ENCODE measurements at places on chromosomes 5 and 9.

DNA sequence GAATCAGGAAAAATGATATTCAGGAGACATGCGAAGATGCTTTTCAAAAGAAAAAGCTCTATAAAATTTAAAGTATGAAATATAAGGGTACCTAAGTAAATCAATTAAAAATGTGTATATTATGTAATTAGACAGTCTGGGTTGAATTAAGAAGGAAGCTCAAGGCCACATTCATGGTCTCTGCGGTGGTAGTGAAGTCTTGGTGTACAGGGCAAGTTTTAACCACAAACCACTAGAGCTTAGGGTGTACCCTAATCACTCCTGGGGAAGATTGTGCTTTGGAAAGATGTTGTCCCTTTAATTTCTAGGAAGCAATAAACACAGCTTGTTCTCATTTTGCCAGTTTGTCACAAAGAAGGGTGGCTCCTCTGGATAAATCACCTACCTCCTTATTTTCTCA lies 287.2 kb upstream of the ZNF608 start:
- no peak for DNase-seq

GRCh38 chr5:179991106-179991505 lies 80.5 kb downstream of the RNF130 start:
- no peak for DNase-seq

GRCh38 chr5:133366438-133366837 lies 245.9 kb downstream of the FSTL4 start:
- DNase-seq: no peak

GRCh38 chr9:124844291-124844690 lies 9.0 kb upstream of the WDR38 start:
- DNase-seq: no peak

DNA sequence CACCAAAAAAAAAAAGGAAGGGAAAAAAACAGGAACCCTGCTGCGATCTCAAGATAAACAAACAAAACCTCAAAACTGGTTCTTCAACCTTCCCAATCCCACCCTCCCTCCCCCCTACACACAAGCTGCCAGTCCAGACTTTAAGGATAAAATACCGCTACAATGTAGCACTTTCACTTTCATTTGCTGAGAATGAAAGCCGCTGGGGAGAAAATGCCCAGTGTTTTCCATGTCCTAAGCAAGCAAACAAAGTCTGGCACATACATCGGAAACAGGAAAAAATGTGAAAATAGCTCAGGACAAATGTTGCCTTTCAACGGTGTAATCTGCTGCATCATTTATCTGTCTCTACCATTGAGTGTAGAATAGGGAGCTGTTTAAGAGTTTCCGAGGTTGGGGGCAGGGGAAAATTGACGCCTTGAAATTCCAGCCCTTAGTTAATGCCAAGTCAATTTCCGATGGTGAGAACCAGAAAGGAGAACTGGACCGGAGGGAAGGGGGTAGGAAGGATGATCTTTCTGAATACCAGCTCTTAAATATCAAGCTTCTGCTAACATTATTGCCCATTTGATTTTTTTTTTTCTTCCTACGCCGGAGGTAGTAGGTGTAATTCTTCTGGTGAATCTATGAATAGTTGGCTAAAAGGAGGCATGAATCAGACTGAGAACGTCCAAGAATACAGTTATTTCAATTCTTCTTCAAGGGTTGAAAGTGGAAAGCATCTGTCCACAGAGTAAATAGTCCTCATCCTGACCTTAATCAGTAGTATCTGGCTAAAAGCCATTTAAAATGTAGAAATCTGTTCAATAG lies 1.2 kb upstream of the ADAMTS6 start:
- DNase-seq: no peak

GRCh38 chr9:81637276-81637675 lies 52.1 kb downstream of the TLE1 start:
- DNase-seq: no peak

- no peak for DNase-seq
These were observed 434.9 kb downstream of the ICE1 start for GRCh38 chr5:5857396-5857795.

DNA sequence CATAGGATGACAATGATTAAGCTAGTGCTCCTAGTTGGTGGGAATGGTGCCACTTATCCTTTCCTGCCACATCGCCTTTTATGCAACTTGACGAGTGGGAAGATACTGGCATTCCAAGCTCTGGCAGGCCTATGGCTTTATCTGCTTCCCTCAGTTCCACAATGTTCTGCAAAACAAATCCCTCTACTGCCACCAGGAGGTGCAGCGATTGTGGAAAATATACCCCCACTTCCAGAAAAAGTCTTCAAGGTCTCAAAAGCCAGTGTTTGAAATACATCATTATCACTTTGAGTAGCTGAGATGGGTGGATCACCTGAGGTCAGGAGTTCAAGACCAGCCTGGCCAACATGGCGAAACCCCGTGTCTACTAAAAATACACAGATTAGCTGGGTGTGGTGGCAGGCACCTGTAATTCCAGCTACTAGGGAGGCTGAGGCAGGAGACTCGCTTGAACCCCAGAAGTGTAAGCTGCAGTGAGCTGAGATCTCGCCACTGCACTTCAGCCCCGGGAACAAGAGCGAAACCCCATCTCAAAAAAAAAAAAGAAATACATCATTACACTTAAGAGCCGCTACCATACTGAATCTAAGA lies 3.4 kb downstream of the CLINT1 start:
- DNase-seq: no peak

- no peak for DNase-seq
These were observed 1.1 kb downstream of the PRR7 start for GRCh38 chr5:177447611-177448243.

GRCh38 chr5:61004448-61004847 lies 59.4 kb downstream of the NDUFAF2 start:
- DNase-seq: no peak

DNA sequence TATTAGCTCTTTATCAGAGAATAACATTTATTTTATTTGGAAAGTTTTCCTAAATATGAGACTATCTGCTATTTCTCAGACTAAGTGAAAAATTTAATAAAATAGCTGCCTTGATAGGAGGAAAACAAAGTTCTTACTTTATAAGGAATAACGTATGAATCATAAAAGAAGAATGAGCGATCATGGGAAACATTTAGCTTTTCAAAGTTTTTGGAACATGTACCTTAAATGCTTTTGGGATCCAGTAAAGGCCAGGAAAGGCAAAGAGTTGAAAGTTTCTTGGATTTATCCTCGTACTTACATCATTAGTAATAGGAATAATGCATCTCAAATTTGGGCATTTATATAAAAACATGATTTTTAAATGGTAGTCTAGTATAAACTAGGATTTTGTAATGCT lies 19.4 kb downstream of the OGN start:
- DNase-seq: no peak

DNA sequence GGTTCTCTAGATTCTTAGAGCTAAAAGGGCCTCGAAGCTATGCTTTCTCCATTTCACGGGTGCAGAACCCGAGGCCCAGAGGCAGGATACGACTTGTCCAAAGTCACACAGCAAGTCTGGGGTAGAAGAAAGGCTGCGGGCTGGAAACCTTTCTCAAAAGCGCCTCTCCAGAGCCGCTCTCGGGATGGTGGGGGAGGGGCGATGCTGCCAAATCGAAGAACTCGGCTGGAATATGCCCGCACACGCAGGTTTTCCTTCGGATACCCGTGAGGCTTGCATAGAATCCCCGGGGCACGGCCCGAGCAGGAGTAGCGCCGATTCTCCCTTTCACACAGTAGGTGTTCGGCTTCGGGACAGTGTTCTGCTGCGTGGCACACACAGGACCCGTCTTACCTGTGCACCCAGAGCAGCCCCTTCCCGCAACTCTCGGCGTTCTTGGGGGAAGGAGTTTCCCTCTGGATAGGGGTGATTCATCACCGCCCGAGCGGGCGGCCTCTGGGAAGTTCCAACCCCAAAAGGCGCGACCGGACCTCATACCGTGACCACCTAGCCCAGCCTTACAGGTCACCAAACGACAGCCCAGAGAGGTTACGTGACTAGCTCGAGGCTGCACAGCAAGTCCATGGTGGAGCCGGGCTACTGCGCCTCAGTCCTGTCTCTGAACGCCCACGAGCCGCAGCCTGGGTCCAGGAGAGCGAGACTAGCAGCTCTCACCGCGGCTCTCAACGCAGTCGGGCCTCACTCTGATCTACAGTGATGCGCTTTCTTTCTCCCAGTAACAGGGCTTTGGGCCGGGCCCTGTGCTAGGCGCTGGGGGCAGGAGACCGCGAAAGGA lies 4.1 kb downstream of the PAX5 start:
- DNase-seq: no peak

DNA sequence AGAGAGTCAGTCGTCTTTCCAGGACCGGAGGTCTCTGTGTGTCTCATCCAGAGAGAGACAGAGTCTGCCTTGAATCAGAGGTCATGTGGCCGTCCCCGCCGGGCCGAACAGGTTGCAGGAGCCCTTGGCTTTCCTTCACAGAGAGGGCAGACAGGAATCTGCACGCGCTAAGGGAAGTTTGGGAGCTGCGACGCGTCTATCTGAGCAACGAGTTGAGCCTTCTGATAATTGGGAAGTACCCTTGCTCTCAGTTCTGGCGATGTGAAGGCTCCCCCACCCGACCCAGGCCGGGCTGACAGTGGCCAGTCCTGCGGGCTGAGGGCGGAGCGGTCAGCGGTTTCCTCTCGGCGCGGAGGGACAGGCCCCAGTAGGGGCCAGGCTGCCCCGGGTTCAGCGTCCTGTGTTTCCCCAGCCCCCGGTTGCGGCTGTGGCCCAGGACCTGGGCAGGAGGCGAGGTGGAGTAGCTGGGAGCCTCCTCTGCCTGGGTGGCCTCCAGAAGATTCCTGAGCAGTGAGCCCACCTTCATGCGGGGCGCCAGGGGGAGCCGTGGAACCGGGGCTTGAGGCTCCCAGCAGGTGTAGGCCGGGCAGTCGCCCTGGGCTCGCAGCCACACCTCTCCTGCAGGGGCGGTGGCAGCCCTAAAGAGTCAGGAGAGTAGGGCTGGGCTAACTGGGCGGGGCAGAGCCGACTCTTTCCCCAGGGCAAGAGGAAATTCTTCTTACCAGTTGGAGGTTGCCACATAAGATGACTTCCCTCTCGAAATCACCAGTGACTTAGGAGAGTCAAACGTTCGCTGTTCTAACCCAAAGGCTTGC lies 13.9 kb downstream of the NR2F1 start:
- no peak for DNase-seq

DNA sequence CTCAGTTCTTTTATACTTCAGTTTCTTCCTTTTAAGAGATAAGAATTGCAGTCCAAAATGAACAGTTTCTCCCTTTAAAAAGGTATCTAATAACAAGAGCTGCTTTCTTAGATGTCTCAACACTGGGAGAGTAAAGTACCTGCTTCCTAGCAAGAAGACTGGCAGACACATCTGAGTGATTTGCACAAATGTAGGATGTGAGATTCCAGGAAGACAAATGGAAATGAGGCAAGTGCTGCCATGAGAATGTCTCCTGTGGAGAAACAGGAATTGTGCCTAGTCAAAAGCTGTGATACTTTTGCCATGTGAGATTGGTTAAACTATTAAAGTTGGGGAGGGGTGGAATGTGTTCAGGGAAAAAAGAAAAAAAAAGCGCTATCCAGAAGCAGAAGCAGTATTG lies 159.1 kb downstream of the HTR1A start:
- no peak for DNase-seq

- no peak for DNase-seq
These were observed 50.7 kb downstream of the MSX2 start for GRCh38 chr5:174775081-174775480.

DNA sequence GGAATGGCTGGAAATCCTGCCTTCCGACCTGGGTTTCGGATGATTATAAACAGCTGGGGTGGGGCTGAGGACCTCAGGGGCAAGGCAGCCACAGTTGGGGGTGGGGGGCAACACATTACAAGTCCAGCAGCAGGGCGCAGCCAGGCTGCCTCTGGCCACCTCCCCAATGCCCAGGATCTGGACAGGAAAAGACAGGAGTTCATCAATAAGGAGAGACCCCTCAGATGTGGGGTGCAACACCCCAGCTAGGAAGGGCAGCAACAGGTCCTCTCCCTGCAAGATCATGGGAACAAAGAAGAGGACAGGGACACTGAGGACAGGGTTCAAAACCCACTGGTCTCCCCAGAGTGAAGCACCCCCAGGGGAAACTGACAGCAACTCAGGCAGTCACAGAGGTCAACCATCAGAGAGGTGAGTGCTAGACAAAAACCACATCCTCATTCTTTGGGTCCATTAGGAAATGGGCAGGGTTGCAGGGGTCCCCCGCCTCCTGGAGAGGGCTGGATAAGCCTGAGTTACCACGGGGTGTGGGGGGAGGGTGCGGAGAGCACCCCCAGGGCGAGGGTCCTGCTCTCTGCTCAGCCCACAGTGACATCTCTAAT lies 33.5 kb downstream of the SEMA4D start:
- DNase-seq: no peak

GRCh38 chr5:143898381-143898780 lies 86.4 kb downstream of the HMHB1 start:
- no peak for DNase-seq

DNA sequence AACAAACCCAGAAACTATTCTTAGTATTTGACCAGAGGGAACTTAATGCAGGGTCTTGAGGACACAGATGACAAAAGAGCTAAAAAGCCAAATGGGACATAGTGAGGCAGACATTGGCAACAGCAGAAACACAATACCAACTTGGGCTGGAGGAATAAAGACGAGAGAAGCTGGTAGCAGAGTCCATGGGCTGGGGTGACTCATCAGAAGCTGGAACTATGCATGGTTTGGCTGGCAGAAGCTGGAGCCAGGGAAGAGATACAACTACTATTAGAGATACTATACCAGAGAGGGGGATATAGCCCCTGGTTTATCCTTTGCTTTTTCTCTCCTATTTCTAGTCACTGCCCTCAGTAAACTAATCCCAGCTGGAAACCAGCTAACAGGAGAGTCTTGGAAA lies 29.2 kb upstream of the DPYSL3 start:
- DNase-seq: no peak

DNA sequence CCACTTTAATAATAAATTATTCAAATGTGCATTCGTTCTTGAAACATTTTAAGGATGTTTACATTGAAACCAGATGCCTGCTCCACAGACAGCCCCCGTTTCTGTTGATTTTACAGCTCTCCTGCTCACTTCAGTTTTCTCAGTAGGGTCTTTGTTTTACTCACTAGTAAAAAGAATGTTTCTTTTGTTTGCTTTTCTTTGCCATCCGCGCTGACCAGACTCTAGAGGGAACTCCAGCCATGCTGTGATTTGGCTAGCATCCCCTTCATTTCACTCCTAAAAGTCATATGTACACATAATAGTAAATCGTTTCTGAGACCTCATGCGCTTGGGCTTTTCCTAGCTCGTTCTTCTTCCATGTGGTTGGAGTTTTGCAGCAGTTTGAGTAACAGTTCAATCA lies 28.7 kb upstream of the PALM2AKAP2 start:
- no peak for DNase-seq

DNA sequence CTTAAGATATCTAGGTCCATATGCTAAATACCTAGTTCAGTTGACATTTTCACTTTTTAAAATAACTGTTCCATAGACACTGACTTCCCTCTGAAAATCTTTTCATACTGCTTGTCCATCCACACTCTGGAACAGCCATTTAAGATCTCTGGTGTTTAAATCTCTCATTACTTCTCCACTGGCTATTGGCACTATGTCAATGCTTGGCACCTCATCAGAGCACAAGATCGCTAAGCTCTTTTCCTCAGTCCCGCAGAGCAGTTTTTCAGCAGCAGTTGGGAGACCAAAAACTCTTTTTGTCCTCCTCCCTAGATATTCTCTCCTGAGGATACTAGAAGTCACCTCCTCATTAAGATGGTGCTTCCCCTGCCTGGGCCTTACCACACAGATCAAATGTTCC lies 172.7 kb downstream of the KIAA0825 start:
- DNase-seq: no peak
